ENCODE measurements at places on chromosomes 13 and 19.

DNA sequence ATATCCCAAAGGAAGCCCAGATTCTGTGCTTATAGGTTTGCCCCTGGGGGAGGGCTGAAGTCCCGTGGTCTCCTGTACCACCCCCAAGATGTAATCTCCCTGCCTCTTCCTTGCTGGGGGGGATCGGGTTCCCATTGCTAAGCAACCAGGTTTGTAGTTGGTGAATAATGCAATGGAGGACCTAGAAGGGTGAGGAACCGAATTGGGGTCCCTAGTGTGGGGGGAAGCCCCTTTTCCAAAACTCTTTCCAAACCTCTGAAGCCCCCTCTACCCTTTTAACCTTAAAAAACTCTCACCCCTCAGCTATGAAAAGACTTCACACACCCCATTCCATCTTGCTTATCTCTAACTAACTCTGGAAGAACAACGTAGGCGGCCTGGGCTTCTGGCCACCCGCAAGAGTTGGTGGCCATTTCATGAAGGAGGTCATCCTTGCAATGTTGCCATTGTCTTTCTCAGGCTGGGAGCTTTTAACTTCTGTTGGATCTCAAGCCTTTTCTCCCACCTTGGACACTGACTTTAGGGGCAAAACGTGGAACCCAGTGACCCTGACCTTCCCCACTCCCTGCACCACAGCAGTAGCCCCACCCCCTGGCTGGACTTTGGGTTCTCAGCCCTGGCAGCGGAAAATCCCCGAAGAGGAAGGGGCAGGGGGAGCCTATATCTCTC, 661 bp downstream of the PALM3 start:
- no peak for DNase-seq

DNA sequence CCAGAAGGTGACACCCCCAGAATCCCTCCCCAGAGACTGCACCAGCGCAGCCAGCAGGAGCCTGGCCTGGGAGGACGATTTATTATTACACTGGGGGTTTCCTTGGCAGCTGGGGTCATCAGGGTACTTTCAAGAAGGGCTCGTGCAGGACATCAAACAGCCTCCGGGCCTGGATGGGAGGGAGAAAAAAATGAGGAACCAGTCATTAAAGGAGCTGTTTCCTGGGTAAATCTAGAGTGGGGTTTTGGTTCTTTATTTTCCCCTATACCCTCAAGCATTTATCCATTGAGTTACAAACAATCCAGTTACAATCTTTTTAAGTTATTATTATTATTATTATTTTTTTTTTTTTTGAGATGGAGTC, 3.1 kb downstream of the POLR1G start:
- no peak for DNase-seq

GRCh38 chr19:10782795-10783194, 53.2 kb downstream of the TMED1 start:
- DNase-seq = no peak

DNA sequence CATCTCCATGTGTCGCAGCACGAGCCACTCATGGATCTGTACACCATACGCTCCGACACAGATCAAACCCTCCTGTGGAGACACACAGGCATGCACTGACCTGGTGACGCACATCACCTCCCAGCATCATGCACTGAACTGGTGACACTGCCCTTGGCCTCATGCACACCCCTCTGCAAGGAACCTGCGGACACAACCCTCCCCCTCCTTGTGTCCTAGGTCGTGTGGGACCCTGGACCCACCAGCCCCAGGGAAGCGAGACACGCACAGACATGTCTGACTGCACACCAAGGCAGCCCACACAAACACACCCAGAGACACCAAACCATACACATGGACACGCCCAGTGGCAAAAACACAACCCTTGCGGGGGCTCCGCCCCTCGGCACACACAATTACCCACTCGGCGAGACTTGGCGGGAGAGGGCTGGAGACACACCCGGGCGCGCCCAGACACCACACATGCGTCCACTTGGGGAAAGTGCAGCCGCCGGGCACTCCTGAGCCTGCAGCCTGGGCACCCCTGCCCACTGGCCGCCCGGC, 2.0 kb upstream of the KCNN4 start:
- no peak for DNase-seq

GRCh38 chr13:112960706-112961105, 8.3 kb upstream of the MCF2L start:
- DNase-seq = no peak

DNA sequence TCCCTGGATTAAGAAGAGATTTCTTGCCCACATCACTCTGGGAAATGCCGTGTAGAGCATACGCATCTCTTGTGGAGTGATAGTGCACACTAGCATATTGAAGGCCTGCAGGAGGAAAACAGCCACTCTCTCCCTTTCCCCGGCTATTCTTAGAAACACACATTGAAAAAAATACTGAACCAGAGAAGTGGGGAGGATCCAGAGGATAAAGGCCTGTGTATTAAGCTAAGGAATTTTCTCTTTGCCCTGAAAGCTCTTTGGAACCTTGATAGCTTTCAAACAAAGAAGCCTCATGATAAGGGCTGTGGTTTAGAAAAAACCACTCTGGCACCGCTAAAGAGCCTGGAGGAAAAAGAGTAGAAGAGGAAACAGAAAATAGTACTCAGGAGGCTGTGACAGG, 386.1 kb upstream of the NBEA start:
- DNase-seq = no peak

DNA sequence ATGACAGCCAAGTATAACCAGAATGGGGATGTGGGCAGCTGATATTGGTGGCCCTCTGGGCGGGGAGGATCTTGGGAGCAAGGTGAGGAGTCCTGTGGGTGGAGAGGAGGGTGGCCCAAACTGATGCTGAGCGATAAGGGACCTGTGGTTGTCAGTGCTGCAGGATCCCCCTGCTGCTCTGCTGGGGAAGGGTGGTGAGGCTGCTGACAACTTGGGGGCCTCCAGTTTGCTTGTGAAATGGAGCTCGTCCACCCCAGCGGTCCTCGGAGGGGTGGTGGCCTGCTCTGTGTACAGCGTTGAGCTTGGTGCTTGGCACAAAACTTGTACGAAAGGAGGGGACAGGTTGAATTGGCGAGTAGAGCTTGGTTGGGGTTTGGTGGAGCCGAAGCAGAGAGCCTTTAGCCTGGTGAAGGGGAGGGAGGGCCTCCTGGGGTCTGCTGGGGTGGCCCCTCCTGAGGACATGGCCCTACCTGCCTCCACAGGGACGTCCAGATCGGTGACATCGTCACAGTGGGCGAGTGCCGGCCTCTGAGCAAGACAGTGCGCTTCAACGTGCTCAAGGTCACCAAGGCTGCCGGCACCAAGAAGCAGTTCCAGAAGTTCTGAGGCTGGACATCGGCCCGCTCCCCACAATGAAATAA, 2.9 kb downstream of the RPS11 start:
- DNase-seq = no peak

DNA sequence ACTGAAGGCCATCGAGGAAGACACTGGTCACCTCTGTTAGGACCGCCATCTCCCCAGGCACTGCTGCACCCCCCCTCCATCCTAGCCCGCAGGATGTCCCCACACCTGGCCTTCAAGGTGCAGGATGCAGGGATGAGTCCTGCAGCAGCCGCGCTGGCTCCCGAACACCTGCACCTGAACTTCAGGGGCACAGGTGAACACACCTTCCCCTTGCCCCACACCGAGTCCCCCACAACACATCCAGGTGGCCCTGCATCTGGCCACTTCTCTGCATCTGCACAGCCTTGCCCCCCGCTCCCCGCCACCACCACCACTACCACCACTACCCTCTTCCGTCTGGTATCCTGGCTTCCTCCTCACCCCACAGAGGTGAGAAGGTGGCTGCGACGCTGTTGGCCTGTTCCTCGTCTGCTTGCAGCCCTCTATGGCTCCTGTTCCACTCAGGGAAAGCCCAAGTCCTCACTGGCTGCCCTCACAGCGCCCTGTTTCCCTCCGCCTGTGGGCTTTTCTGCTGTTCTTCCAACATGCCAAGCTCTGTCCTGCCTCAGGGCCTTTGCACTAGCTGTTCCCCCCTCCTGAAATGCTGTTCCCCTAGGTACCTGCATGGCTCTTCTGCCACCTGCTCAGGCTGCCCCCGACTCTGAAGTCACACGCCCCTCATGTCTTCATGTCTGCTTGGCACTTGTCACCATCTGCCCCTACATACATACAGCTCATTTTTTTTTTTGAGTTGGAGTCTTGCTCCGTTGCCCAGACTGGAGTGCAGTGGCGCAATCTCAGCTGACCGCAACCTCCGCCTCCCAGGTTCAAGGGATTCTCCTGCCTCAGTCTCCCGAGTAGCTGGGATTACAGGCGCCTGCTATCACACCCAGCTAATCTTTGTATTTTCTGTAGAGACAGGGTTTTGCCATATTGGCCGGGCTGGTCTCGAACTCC, 1.4 kb upstream of the CERS1 start:
- no peak for DNase-seq

DNA sequence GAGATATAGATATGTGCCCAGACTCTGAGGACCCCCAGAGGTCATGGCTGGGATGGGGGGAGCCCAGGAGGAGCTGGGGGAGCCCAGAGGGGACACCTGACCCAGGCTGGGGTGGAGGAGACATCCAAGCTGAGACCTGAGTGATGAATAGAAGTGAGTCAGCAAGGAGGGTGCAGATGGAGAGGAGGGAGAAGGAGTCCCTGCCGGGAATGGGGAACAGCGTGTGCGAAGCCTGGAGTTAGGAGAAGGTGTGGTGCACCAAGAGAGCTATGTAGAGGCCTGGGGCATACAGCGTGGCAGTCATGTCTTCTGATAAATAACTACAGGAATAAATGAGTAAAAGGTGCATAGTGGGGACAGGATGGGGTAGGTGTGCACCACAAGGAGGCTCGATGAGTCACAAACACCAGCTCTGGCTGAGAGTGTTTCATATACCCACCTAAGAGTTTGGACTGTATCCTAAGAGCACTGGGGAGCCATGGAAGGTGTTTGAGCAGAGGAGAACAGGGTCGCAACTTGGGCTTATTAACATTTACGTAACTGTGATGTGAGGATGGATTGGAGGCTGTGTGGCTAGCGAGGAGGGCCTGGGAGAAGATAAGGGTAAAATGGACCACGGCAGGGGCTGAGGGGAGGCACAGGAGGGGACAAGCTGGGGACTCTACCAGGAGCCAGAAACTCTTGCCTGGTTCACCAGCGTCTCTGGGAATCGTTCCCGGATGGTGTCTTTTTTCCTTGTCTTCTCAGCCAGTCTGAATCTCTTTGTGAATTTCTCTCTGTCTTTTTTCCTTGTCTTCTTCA, 1.4 kb downstream of the CEACAM18 start:
- no peak for DNase-seq

- DNase-seq = peak; percentile 85
These were observed at the start of gene CCDC8 for GRCh38 chr19:46413262-46414031. Gene CCDC8, minus strand, starts transcription at chr19:46413564. Its CDS starts 754 bp downstream, at chr19:46412810.

DNA sequence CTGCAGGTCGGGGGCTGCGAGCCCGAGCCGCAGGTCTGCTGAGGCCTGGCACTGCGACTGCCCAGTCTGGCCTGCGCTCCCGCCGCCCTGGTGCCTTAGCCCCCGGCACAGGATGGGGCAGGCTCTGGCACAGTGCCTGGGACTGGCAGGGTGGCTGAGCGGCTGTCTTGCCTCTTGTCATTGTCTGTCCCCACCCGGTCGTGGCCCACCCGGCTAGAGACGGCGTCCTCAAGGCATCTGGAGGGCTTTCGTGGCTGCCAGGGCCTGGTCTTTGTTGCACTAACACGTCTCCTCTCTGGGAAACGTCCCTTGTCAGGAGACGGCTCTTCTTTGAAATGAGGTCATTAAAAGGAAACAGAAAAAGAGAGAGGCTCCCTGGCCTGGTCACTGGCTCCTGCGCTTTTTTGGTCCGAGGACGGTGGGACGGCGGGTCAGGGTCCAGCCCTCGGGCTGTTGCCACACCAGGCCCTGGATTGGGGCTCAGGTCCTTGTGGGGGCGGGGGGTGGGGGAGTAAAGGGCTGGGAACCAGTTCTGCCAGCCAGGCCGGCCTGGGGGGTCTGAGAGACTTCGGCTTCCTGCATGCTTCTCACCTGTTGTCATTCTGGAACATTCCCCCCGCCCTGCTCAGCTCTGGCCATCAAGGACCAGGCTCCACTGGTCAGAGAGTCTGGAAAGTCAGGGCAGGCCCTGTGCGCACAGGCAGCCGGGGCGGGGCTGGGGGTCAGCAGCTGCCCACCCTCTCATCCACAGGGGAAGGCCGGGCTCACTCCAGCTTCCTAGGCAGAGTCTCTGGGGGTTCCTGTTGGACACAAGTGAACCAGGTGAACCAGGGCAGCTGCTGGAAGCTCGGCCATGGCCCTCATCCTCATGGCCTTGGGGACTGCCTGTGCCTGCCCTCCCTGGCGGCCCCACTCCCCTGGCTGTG, 6.2 kb upstream of the ZNF554 start:
- no peak for DNase-seq

DNA sequence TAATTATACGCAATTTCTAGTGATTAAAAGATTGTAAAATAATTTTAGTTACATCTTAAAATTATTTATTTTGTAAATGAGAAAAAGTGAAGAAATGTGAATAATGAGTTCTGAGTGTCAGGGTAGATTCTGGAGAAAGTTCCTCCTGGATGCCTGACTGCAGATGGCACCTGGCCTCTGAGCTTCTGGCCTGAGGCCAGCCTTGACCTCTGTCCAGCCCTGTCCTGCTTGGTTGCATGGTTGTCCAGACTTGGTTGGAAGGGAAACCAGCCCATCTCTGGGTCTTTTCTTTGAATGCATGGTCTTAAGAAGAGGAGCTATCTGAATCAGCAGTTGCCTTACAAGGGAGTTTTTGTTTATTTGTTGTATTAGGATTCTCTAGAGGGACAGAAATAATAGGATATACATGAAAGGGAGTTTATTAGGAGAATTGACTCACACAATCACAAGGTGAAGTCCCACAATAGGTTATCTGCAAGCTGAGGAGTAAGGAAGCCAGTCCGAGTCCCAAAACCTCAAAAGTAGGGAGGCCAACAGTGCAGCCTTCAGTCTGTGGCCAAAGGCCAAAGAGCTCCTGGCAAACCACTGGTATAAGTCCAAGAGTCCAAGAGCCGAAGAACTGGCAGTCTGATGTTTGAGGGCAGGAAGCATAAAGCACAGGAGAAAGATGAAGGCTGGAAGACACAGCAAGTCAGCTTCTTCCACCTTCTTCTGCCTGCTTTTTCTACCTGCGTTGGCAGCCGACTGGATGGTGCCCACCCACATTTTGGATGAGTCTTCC, 385.8 kb downstream of the ZNF536 start:
- no peak for DNase-seq

DNA sequence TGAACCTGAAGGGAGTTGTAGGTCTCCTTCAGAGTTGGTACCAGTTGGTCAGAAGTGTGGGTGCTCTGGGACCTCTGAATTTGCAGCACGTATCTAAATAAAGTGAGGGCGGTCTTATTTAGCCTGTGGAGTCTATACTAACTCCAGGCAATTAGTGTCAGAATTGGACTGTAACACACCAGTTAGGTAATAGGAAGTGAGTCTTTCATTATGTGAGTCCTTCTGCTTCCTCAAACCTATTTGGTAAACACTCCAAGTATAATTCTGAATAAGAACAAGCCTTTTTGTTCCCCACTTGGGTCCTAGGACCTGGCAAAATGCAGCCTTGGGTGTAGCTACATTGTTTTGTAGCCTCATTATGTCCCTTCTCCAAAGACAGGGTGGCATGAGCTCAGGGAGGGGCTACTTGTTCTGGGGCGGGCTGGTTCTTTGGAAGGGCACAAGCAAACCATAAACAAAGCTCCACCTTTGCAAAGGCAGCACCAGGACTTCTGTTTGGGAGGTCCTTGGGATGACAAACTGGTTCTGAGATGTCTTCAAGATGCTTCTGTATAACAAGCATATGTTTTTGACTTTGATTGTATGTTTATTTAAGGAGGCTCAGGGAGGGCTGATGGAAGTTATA, 418.0 kb downstream of the ZNF536 start:
- DNase-seq = peak; percentile 34
